ENCODE measurements at places on chromosomes 6 and 20. TPM values are rescaled to one million over a fixed set of nuclear protein-coding genes. Genes with fewer than 3 reads are reported as not detected.

The HLA-DOB gene
- 2.2 TPM for total RNA-seq

The ADAM33 gene
- total RNA-seq, result not detected

The SOX4 gene
- 0.58 TPM for total RNA-seq

The PCK1 gene
- total RNA-seq, result not detected

The PREP gene
- total RNA-seq, result 40.6 TPM

The PACSIN1 gene
- 0.78 TPM for total RNA-seq

The OR2J2 gene
- total RNA-seq, result not detected

The KIF25 gene
- total RNA-seq, result not detected

The SPATA2 gene
- total RNA-seq, result 7.0 TPM

The TNXB gene
- 6.6 TPM for total RNA-seq

The SLC35D3 gene
- total RNA-seq, result not detected

The NKAIN4 gene
- total RNA-seq, result not detected
